ENCODE measurements at places on chromosomes 6 and 20.
A peak's percentile ranks its signal among the peaks of the same experiment; 100 is the strongest.

DNA sequence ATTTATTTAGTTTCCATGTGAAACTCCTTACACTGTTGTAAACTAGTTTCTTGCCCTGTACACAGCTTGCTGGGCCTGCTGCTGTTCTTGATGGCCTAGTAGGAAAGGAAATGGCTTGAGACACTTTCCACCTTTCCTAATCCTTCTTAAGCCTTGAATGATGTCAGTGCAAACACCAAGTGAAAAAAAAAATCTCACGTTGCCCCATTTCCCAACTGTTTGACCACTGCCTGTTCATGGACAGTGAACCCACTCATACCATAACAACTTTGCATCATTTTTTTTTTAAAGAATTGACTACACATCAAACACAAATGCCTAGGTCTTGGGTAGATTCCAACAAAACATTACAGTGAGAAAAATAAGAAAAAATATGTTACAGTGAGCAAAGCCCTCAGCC is 653.6 kb upstream of the FLRT3 start:
- no peak for DNase-seq

- DNase-seq = peak; percentile 54
Observed at GRCh38 chr6:130366107-130367005, 539 bp downstream of the TMEM200A start.

DNA sequence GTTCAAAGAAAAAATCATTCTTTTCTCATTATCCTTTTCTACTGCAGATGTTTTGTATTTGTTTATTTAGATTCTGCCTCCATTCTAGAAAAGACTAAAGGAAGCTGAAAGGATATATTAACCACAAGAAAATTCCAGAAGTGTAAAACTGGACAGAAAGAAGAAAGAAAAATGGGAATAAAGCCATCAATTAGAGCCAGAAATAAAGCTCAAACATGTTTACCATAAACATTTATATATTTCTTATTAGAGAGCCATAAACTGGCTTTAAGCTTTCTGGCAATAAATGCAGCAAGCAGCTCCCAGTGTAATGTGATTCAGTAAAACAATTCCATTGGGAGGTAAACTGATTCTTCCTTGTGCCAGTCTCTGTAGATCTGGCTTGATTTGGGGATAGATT is 244.1 kb downstream of the PTPRK start:
- no peak for DNase-seq

- no peak for DNase-seq
Observed at GRCh38 chr6:21147995-21148394, 445.6 kb upstream of the SOX4 start.

- peak; percentile 16 for DNase-seq
Observed at GRCh38 chr20:25336561-25337422, 53.8 kb downstream of the ABHD12 start.

GRCh38 chr6:154510144-154510905 is at the start of gene CNKSR3:
TSS of gene CNKSR3 (minus strand) at chr6:154510685. CDS start at chr6:154510114, 571 bp downstream.
- DNase-seq = peak; percentile 95

- peak; percentile 82 for DNase-seq
Observed at GRCh38 chr6:151765444-151765886, 42.0 kb upstream of the ESR1 start.

Data from fibroblast of skin of abdomen (primary cell).